Activated CD8-positive, alpha-beta memory T cell treated with anti-CD3 and anti-CD28 coated beads for 48 hours (primary cell): ENCODE measurements at places on chromosomes 7 and 10.

- no peak for DNase-seq
Measured at GRCh38 chr7:123230147-123230546, 30.4 kb upstream of the SLC13A1 start.

DNA sequence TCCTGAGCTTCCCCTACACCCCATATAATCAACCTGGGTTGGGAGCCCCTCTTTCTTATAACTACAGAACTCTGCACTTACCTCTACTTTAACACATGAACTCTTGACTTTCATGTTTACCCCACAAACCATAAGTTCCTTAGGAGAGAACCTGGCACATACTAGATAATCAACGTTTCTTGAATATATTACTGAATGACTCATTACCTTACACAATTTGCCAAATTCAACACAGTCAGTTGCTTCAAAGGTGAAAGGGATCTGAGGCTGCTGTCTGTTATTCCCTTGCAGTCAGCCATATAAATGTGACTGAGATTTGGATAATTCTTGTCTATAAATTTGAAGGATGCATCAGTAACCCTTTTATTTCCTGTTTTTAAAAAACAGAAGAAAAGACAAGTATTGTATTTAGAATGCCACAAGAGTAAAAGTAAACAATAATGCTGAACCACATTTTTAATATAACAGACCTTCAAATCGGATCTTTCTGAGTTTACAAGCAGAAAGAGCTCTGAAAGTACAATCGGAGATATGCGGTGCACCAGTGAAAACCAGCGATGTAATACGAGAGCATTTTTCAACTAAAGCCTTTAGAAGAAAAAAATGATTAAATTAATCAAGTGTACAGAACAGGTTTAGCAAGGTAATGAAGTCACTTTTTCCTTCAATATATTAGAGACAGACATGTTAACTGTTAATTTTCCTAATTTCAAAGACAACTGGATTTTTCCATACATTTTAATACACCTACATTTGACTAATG lies 29.5 kb upstream of the LRRC17 start:
- DNase-seq: no peak

GRCh38 chr10:22615819-22616499 lies 98.4 kb downstream of the PIP4K2A start:
- DNase-seq: no peak

DNA sequence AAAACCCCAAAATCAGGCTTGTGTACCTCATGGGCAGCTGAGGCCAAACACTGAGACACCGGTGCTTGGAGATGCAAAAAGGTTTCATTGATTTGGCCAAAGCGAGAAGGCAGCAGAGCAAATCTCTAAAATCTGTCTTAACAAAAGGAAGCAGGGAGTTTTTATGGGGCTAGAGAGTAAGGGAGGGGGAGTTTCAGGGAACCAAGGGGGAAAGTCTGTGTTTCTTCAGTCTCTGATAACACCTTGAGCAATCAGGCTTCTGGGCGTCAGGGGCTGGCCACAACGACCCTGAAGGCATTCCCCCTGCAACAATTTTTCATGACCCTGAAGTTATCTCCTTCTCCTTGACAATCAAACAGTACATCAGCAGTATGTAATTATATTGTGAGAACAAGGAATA lies 2.7 kb upstream of the ZNF786 start:
- DNase-seq: no peak

- no peak for DNase-seq
Measured at GRCh38 chr7:29502133-29502532, 61.5 kb upstream of the PRR15 start.

DNA sequence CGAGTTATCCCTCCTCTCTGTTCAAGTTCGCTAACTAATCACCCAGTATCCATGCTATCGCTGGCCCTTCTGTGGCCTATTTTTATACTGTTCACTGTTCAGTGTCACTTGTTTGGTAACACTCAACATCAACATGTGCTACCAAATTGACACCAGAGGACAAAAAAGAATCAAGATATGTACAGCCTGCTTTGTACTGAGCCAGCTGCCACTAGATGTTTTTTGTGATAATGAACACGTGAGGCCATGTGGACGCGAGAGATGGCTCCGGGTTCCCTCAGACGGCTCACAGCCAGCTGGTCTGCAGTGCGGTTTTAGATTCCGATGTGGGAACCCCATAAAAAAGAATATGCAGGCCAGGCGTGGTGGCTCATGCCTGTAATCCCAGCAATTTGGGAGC lies 21.2 kb downstream of the CAV1 start:
- DNase-seq: no peak

- DNase-seq: peak; percentile 42
Measured at GRCh38 chr10:110783509-110784107, 88.1 kb upstream of the PDCD4 start.

- no peak for DNase-seq
Measured at GRCh38 chr10:31771331-31771831, 157.2 kb downstream of the ARHGAP12 start.
